ENCODE measurements at places on chromosomes 1 and 21.

DNA sequence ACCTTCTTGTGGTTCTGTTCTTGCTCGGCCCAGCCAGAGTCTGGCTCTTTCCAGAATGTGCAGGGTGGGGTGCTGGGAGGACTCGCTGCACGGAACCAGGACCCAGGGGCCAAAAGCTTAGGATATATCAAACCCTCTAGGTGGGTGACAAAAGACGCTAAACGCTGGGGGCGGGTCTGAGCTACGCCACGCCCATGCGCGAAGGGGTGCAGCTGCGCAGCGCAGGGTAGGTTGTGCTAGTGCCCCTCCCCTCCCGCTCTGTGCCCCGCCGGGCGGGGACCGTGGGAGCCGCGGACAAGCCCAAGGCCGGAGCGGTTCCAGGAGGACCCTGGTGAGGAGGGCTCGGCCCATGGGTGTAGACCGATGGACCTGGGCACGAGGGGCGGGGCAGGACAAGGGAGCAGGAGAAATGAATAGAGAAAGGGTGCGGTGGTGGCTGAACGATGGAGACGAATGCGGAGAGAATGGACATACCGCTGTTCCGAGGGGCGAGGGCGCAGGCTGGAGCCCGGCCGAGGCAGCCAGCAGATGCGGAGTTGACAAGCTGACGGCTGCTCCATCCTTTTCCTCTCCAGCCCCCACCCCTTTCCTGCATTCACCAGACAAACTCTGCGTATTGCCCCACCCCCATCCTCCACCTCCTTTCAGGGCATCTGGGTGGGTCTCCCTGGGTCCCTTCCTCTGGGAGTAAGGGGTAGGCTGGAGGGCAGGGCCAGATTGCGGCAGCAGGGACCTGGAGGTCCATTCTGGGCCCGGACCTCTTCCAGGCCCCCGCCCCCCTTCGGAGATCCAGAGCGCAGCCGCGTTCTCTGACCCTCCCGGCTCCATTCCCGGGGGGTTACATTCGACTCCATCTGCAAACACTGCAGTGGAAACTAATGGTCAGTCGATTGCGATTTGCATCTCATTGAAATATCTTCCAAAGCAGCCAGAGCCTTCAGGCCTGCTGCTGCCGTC, at the start of gene RUSC1:
Gene RUSC1 (plus strand): TSS at position 234 of the 957 bp plus-strand sequence. CDS start 880 bp downstream, outside the sequence.
- peak; percentile 58 for DNase-seq

DNA sequence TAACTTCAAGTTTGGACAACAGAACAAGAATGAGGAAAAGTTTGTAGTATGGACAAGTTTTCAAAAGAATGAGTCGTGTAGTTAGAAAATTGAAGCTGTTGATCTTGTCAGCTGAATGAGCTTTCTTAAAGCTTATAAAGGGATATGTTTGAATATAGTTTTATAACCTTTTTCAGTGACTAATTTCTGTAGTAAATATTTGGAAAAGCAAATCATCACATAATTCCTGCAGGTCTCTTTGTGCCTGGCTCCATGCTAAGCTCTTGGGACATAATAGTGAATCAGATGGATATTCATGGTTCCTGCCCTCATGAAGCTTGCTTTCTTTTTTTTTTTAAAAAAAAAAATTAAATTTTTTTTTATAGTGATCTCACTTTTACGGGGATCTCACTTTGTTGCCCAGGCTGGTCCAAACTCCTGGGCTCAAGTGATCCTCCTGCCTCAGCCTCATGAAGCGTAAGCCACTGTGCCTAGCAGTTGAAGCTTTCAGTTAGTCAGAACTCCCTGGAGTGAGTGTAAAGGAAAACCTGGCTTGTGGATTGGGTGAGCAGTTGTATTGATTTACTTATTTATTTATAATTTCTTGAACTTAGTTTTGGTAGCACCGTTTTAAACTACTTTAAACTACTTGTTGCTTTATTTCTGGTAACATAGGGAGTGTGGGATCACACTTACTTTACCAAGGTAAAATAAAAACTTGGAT, 15.5 kb downstream of the DYRK1A start:
- DNase-seq: no peak

GRCh38 chr1:165925498-165926079, 98.2 kb downstream of the UCK2 start:
- no peak for DNase-seq

DNA sequence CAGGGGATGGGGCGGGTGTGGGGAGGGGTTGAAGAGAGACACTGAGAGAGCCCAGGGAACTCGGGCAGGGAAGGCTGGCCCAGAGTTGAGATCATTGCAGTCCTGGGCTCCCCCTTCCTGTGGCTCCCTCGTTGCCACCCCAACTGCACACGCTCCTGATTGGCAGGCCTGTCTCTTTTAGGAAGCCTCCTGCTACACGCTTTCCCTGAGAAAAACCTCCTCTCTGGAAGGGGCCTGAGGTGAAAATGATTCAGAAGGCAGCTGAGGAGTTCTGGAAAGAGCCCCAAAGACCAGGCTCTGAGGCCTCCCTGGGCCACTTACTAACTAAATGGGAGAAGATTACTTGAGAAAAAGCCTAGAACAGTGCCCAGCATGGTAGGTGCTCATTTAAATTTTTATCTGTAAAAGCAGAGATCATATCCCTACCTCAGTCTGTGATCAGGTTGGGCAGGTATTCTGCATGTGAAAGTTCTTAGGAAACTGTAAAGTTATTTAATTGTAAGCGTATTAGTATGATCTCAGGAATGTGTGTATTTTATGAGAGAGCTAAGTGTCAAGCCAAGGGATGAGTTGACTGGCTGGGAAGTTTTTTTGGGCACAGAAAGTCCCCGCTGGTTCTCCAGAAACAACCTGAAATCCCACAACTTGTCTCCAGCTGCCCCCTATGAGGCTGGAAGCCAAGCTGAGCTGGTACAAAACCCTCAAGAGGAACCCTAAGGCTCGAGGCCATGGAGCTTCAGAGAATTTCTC, 65.2 kb upstream of the EPS8L3 start:
- no peak for DNase-seq
